ENCODE measurements at places on chromosomes 11 and 22. TPM values are rescaled to one million over a fixed set of nuclear protein-coding genes. Genes with fewer than 3 reads are reported as not detected.
A peak's percentile ranks its signal among the peaks of the same experiment; 100 is the strongest.

- H3K4me1 ChIP-seq = no peaks in the 10 kb centered on the region
- no peak overlapping the region for H3K4me3 ChIP-seq
- DNase-seq = no peak
- H3K36me3 ChIP-seq = no peaks in the 10 kb centered on the region
- H3K27me3 ChIP-seq = no peaks in the 10 kb centered on the region
These were observed 7.8 kb upstream of the BMAL1 start for GRCh38 chr11:13269775-13270174.

RASL10A gene
- total RNA-seq = 1.1 TPM

- no peak for DNase-seq
- H3K4me3 ChIP-seq = no peak overlapping the region
- H3K36me3 ChIP-seq = no peaks in the 10 kb centered on the region
- peak overlapping the region; percentile 3 for H3K27ac ChIP-seq
- H3K4me1 ChIP-seq = peaks cover 16% of the 10 kb centered on the region
- no peaks in the 10 kb centered on the region for H3K27me3 ChIP-seq
These were observed 324.3 kb upstream of the SYN3 start for GRCh38 chr22:33382436-33382835.

GRCh38 chr22:47228767-47229166 is 466.3 kb downstream of the TBC1D22A start:
- H3K36me3 ChIP-seq = no peaks in the 10 kb centered on the region
- H3K4me1 ChIP-seq = no peaks in the 10 kb centered on the region
- no peaks in the 10 kb centered on the region for H3K27me3 ChIP-seq
- H3K4me3 ChIP-seq = no peak overlapping the region

DNA sequence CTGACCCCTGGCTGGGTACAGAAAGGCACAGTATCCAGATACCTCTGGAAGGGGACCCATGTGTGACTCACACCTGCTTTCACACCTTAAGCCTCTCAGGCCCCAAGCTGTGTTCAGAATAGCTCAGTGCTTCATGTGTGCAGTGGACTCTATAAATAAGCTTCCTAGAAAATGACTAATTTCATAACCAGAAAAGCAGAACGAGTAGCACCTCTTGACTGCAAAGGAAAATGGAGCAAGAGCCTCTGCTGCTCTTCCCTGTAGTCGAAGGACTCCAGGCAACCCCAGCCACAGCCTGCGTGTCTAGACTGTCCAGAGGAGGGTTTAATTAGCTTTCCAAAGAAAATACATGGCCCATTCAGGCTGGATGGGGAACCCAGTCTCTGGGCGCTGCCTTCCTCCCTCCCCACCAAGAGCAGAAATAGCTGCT is 23.1 kb downstream of the PTPN5 start:
- peaks cover 6% of the 10 kb centered on the region for H3K4me1 ChIP-seq
- H3K27ac ChIP-seq = no peak overlapping the region
- DNase-seq = no peak
- H3K27me3 ChIP-seq = no peaks in the 10 kb centered on the region
- no peak overlapping the region for H3K4me3 ChIP-seq

AMPD3 gene
- total RNA-seq = 13.4 TPM

DNA sequence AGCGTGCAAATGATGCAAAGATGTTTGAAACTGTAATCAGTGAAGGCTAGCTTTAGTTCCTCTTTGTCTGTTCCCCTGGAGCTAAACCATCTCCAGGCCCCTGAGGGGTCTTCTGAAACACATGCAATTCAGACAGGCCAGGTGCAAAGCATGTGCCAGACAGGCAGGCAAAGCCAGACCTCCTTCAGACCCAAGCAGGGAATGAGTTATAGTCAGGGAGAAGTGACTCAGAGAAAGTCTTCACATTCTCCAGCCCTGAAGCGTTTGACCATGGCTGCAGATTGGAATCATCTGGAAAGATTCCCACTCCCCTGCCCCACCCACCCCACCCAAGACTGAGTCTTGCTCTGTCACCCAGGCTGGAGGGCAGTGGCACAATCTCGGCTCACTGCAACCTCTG is 187.0 kb upstream of the ISX start:
- no peak overlapping the region for H3K4me3 ChIP-seq
- DNase-seq = no peak
- no peak overlapping the region for H3K27ac ChIP-seq
- no peaks in the 10 kb centered on the region for H3K36me3 ChIP-seq
- H3K27me3 ChIP-seq = no peaks in the 10 kb centered on the region

Measured in Caco-2 (cell line).